CD4-positive, alpha-beta memory T cell (primary cell): ENCODE measurements at places on chromosomes 13 and 19.

GRCh38 chr13:93345024-93345423 is 118.4 kb downstream of the GPC6 start:
- DNase-seq: no peak

GRCh38 chr19:29841209-29841558 is 29.4 kb downstream of the CCNE1 start:
- DNase-seq: no peak

- no peak for DNase-seq
These were observed 17.7 kb upstream of the PLAUR start for GRCh38 chr19:43687660-43687997.

GRCh38 chr13:44229371-44230030 is 144.1 kb upstream of the SERP2 start:
- DNase-seq: no peak

- no peak for DNase-seq
These were observed 246.4 kb downstream of the GPC5 start for GRCh38 chr13:91644806-91645205.

GRCh38 chr13:36555151-36555986 is 118.5 kb upstream of the SERTM1 start:
- no peak for DNase-seq

- no peak for DNase-seq
These were observed 6.0 kb downstream of the DBP start for GRCh38 chr19:48631225-48631624.

DNA sequence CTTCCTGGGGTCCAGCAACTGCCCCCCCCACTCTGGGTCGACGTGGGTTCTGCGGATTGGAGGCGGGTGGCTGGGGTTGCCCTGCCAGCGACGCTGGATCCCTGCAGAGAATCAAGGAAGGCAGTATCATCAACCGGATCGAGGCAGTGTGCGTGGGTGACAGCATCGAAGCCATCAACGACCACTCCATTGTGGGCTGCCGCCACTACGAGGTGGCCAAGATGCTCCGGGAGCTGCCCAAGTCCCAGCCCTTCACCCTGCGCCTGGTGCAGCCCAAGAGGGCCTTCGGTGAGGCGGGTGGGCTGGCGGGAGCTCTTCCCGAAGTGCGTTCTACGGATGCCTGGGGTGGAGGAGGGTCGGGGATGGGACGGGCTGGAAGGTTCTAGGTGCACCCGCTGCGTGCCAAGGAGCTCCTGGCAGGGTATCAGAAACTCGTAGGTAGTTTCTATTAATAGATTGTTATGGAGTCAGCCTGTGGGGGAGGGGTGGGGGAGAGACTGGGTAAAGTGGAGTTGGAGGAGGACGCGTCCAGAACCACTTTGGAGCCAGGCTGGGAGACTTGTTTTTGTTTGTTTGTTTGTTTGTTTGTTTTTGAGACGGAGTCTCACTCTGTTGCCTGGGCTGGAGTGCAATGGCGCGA is 1.5 kb downstream of the GIPC3 start:
- DNase-seq: no peak

- no peak for DNase-seq
These were observed 395.1 kb downstream of the FOXO1 start for GRCh38 chr13:40271271-40271885.

DNA sequence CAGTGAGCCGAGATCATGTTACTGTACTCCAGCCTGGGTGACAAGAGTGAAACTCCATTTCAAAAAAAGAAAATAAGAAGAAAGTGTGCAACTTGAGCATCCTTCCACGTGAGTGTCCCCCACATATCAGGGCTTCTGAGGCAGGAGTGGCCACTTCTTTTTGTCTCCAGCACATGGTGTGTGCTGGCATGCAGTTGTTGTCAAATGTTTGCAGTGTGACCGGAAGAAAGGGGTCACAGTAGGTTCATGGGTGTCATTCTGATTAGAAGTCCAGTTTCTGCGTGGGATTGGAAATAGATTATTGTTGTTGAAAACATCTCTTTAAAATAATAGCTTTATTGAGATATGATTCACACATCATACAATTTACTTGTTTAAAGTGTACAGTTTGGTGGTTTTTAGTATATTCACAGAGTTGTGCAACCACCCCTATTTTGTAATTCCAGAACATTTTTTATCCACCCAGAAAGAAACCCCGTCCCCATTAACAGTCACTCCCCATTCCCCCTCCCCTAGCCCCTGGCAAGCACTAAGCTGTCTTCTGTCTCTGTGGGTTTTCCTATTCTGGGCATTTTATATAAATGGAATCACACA is 2.2 kb downstream of the CRTC1 start:
- no peak for DNase-seq

DNA sequence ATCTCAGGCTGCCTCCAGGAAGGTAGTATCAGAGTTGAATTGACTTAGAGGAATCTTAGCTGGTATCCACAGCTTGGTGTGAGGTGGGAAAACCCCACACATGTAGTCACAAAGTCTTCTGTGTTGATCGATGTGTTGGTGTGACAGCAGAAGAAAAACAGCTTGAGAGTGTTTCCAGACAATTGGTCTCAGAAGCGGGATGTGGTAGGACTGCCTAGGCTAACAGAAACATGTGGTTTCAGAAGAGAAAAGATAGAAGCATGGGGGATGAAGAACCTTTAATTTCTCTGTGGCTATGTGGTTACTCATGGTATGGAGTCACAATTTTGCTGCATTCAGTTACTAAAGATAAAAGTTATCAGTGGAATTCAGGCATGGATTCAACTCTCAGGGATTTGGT is 134.7 kb upstream of the SLITRK5 start:
- DNase-seq: no peak

- DNase-seq: no peak
These were observed 482.2 kb upstream of the NBEA start for GRCh38 chr13:34459856-34460255.

DNA sequence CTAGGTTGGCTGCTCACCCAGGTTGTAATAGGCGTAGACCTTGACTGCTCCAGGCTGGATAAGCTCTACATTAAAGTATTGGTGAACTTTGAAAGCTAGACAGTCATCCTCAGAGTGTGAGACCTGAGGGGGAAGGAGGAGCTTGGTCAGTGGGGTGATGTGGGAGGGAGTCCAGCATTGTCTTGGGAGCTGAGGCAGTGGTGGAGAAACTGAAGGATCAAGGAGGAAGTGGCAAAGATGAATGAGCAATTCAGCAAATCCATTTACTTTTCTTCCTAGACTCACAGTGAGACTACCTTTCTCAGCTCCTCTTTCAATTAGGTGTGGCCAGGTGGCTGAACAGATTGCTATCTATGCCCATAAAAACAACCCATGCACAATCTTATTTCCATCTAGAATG is 10.2 kb upstream of the TNFSF14 start:
- DNase-seq: no peak

DNA sequence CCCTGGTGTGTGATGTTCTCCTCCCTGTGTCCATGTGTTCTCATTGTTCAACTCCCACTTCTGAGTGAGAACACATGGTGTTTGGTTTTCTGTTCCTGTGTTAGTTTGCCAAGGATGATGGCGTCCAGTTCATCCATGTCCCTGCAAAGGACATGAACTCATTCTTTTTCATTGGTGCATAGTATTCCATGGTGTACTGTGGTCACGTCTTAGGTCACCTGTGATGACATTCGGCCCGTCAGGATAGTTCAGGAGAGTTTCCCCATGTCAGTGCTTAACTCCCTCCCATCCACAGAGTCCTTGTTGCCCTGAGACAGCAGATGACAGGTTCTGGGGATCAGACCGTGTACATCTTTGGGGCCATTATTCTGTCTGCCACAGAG is 8.6 kb downstream of the ZNF444 start:
- DNase-seq: no peak

DNA sequence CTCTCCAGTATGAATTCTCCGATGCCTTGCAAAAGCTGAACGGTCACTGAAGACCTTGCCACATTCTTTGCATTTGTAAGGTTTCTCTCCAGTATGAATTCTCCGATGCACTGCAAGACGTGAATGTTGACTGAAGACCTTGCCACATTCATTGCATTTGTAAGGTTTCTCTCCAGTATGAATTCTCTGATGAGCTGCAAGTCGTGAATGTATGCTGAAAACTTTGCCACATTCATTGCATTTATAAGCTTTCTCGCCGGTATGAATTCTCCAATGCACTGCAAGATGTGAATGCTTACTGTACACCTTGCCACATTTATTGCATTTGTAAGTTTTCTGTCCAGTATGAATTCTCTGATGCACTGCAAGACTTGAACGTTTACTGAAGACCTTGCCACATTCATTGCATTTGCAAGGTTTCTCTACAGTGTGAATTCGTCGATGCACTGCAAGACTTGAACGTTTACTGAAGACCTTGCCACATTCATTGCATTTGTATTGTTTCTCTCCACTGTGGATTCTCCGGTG is 20.0 kb upstream of the ZNF841 start:
- DNase-seq: no peak

- DNase-seq: no peak
These were observed 27.8 kb upstream of the MIER2 start for GRCh38 chr19:372306-372890.

- DNase-seq: no peak
These were observed 56.1 kb downstream of the DOCK9 start for GRCh38 chr13:98921786-98922185.

DNA sequence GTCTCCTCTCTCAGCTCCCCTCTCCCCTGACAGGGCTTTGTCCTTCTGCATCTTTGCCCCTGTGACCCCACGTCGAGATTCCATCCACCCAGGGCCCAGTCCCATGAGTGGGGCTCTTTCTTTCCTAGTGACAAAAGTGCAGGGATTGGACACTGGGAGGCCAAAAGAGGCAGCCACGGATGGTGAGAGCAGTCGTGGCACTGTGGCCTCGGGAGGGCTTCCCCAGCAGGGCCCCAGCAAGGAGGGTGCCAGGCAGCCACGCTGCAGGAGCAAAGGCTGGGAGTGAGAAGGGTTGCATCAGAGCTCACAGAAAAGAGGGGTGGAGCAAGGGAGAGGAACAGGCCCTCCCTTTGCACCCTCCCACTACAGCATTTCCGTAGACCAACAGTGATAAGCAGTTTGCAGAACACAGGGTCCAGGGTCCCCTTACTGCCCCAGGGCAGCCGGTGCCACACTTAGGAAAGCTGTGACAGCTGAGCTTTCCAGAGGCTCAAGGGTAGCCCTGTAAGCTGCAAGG is 4.9 kb downstream of the ZSCAN1 start:
- DNase-seq: no peak

GRCh38 chr19:53388904-53389303 is 6.0 kb upstream of the ZNF765 start:
- no peak for DNase-seq

GRCh38 chr13:64817691-64818090 is 2412.4 kb downstream of the PCDH9 start:
- no peak for DNase-seq

GRCh38 chr19:29631450-29631849 is 25.4 kb downstream of the POP4 start:
- no peak for DNase-seq

- no peak for DNase-seq
These were observed 68.2 kb downstream of the CDADC1 start for GRCh38 chr13:49315756-49316482.

DNA sequence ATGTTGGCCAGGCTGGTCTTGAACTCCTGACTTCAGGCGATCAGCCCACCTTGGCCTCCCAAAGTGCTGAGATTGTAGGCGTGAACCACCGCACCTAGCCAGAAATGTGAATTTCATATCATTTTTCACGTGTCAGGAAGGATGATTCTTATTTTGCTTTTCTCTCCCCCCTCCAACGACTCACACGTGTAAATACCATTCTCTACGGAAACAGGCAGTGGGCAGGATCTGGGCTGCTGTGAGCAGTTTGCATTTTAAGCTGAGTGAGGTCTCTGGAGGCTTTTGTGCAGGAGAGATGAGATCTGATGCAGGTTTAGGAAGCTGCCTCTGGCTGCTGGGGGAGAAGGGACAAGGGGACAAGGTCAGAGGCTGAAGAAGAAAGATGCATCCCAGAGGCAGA is 11.9 kb downstream of the ANKRD24 start:
- DNase-seq: no peak

DNA sequence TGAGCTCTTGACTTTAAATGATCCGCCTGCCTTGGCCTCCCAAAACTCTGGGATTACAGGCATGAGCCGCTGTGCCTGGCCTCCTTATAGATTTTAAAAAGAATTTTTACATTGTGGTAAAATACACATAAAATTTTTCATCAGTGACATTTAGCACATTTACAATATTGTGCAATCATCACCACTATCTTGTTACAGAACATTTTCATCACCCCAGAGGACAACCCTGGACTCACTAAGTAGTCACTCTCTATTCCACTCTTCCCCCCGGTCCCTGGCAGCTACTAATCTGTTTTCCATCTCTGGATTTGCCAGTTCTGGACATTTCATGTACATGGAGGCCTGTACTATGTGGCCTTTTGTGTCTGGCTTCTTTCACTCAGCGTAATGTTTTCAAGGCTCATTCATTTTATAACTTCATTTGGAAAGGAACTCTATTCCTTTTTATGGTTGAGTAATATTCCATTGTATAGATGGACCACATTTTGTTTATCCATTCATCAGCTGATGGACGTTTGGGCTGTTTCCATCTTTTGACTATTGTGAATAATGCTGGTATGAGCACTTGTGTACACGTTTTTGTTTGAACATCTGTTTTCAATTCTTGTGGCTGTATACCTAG is 19.9 kb downstream of the MEGF8 start:
- DNase-seq: no peak

DNA sequence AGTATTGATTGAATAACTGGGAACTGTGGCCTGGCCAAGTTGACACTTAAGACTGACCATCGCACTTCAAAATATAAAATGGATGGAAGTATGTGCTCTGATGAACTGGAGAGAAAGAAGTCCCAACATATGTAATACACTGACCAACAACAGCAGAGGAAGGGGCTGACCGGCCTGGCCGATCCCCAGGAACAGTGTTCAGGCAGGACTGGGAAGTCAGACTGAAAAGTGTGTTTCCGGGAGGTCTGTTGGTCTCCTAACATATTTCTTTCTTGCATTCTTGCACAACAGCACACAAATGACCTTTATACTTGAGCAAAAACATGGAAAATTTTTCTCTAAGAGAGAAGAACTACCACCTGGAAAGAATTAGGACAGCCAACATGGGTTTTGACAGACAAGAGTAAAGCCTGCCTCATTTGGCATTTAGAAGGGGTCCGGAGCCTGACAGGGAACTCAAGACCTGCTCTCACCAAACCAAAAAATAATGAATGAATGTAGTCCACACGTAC is 297.8 kb downstream of the OXGR1 start:
- no peak for DNase-seq

DNA sequence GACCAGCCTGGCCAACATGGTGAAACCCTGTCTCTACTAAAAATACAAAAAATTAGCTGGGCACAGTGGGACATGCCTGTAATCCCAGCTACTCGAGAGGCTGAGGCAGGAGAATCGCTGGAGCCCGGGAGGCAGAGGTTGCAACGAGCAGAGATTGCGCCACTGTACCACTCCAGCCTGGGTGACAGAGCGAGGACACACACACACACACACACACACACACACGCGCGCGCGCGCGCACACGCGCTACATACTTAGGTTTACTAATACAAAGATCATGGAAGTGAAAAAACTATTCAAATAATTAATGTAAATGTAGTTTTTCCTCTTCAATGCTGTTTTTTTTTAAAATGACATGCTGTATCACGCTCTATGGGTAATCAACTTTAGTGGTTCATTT is 58.5 kb upstream of the ZDHHC20 start:
- DNase-seq: no peak

DNA sequence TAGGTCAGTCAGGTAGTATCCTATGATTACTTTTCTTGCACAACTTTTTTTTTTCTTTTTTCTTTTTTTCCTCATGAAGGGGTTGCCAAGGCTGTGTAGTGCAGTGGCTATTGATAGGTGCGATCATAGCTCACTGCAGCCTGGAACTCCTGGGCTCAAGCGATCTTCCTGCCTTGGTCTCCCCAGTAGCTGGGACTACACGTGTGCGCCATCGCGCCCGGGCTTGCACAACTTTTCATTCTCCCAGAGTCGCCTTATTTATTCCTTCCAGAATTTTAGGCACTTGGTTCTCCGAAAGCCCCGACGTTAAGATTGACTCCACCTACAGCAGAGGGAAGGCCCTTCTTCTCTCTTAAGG is 867 bp upstream of the ZNF613 start:
- no peak for DNase-seq
